ENCODE measurements at places on chromosomes 13 and 19.

- no peak for DNase-seq
Observed at GRCh38 chr13:44703371-44703770, 127.2 kb upstream of the TSC22D1 start.

GRCh38 chr13:91046715-91047327 lies 300.7 kb upstream of the MIR17HG start:
- DNase-seq = no peak

DNA sequence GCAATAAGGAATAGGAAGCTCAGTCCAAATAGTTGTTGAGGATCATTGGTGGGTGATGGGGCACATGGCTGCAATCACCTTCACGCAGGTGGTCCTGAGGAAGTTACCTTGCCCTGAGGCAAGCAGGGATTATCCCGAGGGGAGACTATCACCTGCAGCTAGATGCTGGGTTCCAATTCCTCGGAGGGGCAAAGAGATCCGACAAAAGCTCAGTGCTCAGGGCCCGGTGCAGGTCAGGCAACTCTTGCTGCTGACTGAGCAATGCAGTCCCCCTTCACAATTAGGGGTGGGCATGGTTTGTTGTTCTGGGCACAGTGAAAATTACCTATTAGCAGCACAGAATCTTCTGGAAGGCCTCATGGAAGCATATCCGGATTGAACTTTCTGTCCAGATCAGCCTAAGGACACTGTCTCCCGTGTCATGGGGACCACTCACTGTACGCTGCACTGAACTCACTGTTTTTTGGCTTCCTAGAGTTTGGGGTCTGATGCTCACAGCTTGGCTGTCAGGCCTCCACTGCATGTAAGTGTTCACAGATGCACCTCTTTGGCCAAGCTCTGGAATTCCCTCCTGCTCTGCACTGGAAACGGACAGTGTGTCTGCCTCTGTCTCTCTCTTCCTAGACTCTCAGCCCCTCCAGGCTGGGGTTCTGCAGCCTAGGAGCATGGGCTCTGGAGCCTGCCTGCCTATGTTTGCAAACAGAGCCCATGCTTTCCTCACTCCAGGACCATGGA lies 372.7 kb downstream of the ZNF536 start:
- DNase-seq = no peak

GRCh38 chr13:37418490-37418889 lies 180.1 kb downstream of the POSTN start:
- no peak for DNase-seq

GRCh38 chr13:105679838-105680237 lies 855.6 kb downstream of the EFNB2 start:
- DNase-seq = no peak

- no peak for DNase-seq
Observed at GRCh38 chr13:90070837-90071525, 1276.5 kb upstream of the MIR17HG start.

- DNase-seq = no peak
Observed at GRCh38 chr19:51101171-51101865, 6.9 kb downstream of the CTU1 start.

GRCh38 chr19:45994998-45995714 lies at the start of gene CCDC61:
CCDC61 (plus strand) TSS chr19:45995467; CDS start chr19:46003019, 7,552 bp downstream.
- DNase-seq = peak; percentile 92

DNA sequence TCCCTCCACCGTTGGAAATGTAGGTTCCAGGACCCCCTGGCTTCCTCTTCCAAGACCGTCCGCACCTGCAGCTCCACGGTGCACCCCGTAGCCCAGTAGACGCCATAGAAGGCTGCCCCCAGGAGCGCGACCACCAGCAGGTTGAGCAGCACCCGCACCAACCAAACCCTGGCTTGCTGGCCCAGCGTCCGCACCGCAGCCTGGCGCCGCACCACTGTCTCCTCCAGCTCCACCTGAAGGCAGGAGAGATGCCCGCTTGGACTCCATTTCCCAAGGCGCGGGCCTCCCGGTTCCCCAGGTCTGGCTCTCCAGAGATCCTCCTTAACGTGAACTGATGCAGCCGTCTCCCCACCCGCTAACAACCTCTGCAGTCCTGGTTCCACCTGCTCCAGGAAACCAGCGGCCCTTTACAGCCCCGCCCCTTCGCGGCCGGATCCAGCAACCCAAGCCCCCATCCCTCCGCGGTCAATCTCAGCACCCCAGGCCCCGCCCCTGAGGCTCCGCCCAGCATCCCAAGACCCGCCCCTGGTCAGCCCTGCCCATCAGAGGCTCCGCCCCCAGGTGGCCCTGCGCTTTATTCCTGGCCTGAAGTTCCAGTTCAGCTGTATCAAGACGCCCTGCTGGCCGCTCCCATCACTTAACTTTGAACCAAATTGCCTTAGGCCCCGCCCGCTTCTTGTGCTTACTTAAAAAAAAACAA lies 5.0 kb upstream of the LENG1 start:
- DNase-seq = no peak

GRCh38 chr19:55440411-55441105 lies 2.5 kb downstream of the SHISA7 start:
- no peak for DNase-seq

DNA sequence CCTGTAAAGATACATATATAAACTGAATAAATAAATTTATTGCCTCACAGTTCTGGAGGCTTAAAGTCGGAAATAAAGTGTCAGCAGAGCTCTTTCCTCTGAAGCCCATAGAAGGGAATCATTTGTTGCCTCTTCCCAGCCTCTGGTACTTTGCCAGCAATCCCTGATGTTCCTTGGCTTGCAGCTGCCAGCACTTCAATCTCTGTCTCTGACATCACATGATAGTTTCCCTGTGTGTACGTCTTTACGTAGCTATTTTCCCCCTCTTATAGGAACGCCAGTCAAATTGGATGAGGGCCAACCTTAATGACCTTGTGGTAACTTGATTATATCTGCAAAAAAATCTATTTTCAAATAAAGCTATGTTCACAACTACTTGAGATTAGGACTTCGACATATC lies 250.9 kb downstream of the LIG4 start:
- no peak for DNase-seq

DNA sequence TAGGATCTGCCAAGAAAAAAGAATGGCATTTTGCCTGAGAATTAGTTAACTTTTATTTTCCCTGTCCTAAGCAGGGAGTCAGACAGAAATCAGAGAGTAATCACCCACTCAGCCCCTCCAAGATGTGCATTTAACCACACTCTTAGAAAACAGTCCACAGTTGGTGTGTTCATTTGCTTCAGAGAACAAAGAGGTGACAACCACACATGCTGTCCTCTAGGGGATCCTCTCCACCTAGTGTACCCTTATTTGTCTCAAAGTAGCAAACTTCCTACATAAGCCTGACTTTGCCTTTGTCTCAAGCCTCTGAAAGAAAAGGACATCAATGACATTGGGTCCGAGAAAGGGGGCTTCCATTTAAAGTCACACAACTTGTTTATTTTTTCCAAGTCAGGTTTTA lies 107.0 kb upstream of the RFC3 start:
- no peak for DNase-seq

- DNase-seq = no peak
Observed at GRCh38 chr19:6402837-6403608, 10.1 kb upstream of the GTF2F1 start.

- DNase-seq = no peak
Observed at GRCh38 chr13:20416223-20416745, 109.4 kb downstream of the CRYL1 start.

DNA sequence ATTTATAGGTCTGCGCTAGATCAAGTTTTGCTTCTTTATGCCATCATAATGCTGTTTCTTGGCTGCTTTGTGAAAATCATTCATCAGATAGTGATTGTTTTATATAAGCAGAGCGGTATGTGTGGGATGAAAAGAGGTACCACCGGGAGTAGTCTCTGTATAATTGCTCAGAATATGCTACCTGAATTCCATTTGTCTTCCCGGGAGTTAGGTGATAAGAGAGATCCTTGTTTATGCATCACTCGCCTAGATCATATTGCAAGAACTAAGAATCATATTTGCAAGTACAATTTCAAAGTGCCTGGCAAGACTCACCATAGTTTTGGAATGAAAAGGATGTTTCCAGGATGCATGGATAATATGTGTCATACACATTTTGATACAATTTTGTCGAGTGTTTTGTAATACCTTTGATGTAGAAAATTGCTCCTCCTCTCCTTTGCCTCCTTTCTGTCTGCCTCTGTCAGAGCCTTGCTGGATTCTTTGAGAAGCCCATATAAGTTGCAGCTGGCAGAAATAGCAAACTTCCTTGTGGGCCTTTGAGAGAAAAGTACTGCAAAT lies 1306.0 kb upstream of the SLC10A2 start:
- DNase-seq = no peak

DNA sequence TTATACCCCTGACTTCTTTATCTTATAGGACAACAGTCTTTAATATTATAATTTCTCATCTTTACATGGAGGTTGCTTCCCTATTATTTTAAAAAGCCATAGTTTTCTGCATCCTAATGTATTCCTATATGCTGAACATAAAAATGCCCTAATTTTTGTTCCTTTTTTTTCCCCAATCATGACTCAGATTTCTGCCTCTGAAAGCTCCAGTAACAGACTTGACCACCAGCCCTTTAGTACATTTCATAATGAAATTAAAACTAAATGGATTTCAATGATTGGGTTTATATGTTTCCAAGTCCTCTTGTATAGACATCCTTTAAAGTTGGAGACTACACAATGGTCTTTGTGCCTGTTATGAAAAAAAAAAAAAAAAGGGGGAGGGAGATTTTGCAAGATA lies 712.5 kb downstream of the DIAPH3 start:
- DNase-seq = no peak

- DNase-seq = peak; percentile 51
Observed at GRCh38 chr19:35644987-35645679, 3.0 kb upstream of the COX6B1 start.

DNA sequence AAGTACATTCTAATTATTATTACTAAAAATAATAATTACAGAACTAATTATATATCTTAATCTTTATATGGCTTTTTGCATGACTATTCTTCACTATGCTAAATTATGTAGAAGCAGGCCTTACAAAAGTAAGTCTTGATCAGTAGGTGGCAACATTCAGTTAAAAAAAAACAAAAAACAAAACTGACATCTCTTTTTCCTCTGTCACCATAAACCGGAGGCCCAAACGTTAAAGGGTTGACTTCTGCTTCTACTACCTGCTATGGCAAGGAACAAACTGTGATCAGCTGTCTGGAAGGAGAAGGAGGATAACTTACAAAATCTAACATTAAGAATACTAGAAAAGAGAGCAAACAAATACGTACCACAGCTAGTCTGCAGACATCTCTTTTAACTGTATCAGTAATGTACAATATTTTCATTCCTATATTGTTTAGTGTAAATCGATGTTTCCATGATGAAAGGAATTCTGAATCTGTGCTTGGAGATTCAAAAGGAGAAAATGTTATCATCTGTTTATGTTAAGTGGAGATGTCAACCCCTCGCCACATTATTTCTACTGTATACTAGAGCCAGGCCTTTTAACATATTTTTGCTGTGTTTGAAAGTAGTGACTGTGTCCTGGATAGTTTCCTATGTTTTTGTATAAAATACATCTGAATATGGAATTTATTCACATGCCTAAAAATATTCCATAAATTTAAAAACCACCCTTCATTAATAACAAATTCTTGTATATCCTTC lies 1525.4 kb downstream of the SLITRK1 start:
- no peak for DNase-seq

- no peak for DNase-seq
Observed at GRCh38 chr13:99442273-99442895, 58.9 kb upstream of the TM9SF2 start.

GRCh38 chr19:42254089-42254849 lies 659 bp downstream of the ERF start:
- peak; percentile 52 for DNase-seq

GRCh38 chr19:35223084-35223790 lies 5.3 kb downstream of the FAM187B start:
- no peak for DNase-seq

- DNase-seq = no peak
Observed at GRCh38 chr13:99151516-99151915, 49.1 kb upstream of the UBAC2 start.

DNA sequence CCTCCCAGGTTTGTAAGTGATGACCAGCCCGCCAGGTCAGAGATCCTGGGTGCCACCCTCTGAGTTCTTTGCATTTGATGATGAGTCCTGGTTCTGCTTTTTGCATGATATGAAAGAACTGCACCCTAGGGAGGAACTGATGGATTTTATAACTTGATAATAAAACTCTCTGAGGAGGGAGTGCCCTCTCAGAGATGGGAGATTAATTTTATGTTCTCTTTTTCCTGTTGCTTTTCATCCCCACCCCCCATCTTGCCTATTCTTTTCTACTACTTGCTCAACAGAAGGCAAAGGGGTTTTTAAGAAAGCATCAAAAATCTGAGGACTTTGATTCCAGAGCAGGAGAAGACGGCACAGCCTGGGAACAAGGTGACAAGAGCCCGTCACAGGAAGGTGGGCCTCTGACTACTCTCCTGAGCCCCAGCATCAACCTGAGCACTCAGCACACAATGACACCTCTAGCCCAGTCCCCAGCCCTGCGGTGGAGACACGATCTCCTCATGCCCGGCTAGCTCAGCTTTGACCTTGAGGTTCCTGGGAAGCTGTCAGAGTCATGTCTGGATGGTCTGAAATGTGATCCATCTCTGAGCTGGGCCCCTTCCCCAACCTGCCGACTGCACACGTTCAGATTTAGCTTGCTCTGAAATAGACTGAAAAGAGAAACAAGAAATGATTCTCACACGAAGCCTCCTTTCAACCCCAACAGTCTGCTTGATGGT lies 69.1 kb downstream of the SIAH3 start:
- DNase-seq = no peak

DNA sequence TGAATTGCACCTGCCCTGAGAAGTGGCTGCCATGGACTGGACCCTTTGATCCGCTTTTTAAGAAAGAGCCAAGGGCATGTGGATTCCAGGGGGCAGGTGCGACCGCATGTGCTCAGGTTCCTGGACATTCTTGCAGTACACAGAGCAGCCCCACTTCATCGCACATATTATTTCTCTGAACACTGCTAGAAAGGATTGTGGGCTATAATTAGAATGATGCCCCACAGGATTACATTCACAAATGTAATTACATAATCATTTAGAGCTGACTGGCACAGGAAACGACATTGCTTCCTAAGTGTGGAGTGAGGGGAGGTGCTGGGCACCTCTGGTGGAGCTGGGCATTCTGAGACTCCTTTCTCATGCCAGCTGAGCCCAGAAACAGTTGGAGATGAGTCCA lies 37.5 kb upstream of the VSTM2B start:
- no peak for DNase-seq

DNA sequence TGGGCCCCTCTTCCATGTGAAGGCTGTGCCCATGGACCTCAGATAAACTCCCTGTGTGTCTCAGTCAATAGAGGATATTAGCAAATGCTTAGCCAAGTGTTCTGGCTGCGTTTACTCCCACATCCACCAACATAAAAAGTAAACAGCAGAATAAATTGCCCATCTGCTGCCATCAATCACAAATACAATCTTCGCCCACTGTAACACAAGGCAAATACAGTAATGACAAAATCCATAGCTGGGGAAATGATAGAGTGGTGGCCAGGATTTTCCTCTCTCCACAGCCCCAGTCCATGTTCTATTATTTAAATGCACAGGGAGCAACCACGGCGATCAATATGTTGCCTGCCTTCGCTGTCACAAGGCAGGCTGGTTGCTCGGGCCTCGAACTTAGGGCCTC lies 376.5 kb downstream of the UQCRFS1 start:
- DNase-seq = no peak

- no peak for DNase-seq
Observed at GRCh38 chr13:21673789-21674489, 3.1 kb downstream of the FGF9 start.
